Activated T-helper 1 cell treated with anti-CD3 and anti-CD28 coated beads, Interleukin-2, amount 50 U/mL, for 16 hours (primary cell): ENCODE measurements at places on chromosomes 3 and 15.

DNA sequence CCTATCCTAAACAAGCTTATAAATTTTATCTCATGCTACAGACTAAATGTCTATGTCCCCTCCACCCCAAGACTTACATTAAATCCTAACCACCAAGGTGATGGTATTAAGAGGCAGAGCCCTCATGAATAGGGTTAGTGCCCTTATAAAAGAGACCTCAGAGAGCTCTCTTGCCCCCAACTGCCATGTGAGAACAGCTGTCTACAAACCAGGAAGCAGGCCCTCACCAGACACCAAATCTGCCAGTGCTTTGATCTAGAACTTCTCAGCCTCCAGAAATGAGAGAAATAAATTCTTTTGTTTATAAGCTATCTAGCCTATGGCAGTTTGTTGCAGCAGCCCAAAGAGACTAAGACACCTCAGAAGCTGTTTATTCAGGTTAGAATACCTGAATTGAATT lies 58.5 kb downstream of the TP53BP1 start:
- DNase-seq, result no peak

GRCh38 chr3:10870296-10870695 lies 54.3 kb downstream of the SLC6A11 start:
- no peak for DNase-seq

DNA sequence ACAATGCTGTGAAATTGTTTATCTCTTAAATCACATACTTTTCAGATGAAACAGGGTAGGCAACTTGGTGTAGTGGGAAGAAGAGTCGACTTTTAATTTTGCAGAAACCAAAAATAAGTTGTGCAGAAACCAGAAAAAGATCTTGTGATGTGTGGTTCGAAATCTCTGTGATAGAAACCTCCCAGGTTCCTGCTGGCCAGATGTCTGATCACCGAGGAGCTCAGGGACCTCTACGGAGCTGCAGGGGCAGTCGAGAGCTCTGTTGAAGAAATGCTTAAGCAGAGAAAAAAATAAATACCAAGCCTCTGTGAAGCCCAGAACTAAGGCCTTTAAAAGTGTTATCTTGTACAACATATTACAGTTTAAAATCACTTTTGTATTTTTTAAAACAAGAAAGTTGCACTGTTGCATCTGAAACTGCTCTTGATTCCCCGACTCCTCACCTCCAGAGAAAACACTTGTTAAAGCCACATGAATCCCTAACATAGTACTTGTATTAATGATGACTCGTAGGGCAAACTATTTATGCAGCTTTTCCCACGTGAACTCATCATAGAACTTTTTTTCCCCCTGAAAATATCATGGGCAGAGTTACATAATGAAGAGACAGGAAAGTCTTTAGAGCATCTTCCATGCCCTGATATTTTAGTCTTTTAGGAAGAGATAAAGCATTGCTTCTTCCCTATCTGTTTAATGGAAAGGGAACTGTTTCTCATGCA lies 51.3 kb downstream of the CCK start:
- DNase-seq, result no peak

DNA sequence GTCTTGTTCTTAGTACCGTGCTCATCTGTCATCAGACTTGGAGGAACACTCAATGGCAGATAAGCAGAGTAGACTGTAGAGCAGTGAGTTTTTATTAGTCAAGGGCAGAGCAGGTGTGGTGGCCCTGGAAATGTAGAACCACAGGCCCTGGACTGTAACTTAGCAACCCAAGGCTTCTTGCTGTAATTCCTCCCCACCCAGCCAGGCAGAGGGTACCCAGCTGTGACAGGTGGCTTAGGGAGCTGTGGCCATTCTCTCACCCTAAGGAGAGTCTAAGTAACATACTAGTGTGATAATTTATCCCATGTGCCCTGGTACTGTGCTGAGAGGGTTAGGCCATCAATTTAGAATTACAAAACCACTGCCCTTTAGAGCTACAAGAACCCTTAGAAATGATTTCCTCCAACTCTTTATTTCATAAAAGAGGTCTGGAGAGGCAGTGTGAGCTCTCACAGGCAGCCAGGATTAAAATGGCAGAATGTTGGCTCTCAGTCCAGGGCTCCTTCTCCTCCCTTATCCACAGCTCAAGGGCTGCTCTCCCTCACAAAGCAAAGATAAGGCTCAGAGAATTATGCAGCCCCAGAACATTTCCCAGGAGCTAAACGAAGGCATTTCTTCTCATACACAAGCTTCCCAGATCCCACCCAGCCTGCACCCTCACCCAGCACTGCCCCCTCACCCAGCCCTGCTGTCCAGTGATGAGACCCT lies 3.0 kb downstream of the POMGNT2 start:
- no peak for DNase-seq

DNA sequence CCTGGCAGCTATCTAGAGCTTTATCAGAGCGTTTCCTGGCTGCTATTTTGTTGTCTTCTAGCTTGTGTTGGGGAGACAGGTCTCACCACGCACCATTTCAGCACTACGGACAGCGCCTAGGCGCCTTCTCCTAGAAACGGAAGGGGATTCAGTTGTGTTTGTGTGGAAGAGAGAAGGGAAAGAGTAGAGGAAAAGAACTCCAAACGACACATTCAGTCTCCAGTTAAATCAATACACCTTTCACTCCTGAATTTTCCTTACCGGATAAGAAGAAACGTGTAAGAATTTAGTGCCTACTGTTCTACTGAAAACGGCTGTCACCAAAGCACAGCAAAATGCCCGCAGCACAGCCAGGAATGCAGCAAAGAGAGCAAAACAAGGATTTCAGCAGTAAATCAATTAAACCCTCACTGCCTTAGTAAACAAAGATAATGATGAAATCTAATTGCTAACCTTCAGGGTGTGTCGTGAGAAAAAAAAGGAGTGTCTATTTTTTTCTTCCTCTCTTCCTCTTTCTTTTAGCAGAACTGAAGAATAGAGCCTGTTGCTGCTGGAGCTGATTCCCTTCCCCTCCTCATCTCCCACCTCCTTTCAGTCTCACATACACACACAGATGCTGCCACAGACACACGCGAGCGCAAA lies 412 bp upstream of the CTXN2 start:
- no peak for DNase-seq

- DNase-seq, result no peak
These were observed 717 bp downstream of the PXK start for GRCh38 chr3:58333206-58334012.

GRCh38 chr3:97070302-97070701 lies 255.9 kb downstream of the EPHA6 start:
- no peak for DNase-seq

- no peak for DNase-seq
These were observed 6.7 kb downstream of the IDH2 start for GRCh38 chr15:90095521-90095959.

DNA sequence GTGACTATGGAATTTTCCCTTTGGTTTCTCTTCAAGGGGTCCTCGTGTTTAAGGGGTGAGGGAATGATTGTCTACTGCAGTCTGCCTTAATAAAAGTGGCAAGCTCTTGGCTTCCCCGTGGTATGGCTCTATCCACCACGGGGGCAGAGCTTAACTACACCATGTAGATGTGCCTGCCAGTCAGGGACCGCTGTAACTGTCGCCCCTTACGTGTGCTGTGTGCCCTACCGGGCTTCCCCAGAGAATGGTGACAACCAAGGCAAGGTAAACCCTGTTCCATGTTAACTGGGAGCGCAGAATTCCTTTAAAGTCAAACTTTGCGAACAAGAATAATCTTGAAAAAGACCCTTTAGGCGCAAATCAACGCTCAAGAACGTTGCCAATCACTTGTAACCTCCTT lies 966 bp upstream of the C3orf80 start:
- no peak for DNase-seq

GRCh38 chr15:93307513-93307912 lies 218.5 kb upstream of the RGMA start:
- no peak for DNase-seq
